ENCODE measurements at places on chromosomes 6 and 20. TPM values are rescaled to one million over a fixed set of nuclear protein-coding genes. Genes with fewer than 3 reads are reported as not detected.

- H3K4me1 ChIP-seq: peaks cover 30% of the 10 kb centered on the region
- no peak overlapping the region for H3K27ac ChIP-seq
- H3K36me3 ChIP-seq: peaks cover 8% of the 10 kb centered on the region
- no peaks in the 10 kb centered on the region for H3K27me3 ChIP-seq
- no peak overlapping the region for H3K4me3 ChIP-seq
Observed at GRCh38 chr6:38354037-38354381, 285.7 kb downstream of the BTBD9 start.

GRCh38 chr6:164870164-164870563 lies 439.2 kb downstream of the C6orf118 start:
- no peaks in the 10 kb centered on the region for H3K36me3 ChIP-seq
- no peak for ATAC-seq
- no peak overlapping the region for H3K27ac ChIP-seq
- H3K4me3 ChIP-seq: no peak overlapping the region
- H3K4me1 ChIP-seq: no peaks in the 10 kb centered on the region

- no peaks in the 10 kb centered on the region for H3K4me1 ChIP-seq
- no peak overlapping the region for H3K27ac ChIP-seq
- H3K36me3 ChIP-seq: no peaks in the 10 kb centered on the region
- no peak for ATAC-seq
Observed at GRCh38 chr20:988272-988671, 13.8 kb downstream of the RSPO4 start.

- no peak overlapping the region for H3K27ac ChIP-seq
- ATAC-seq: peak; percentile 43
- no peaks in the 10 kb centered on the region for H3K27me3 ChIP-seq
- H3K4me3 ChIP-seq: no peak overlapping the region
- H3K36me3 ChIP-seq: peaks cover 26% of the 10 kb centered on the region
- peaks cover 14% of the 10 kb centered on the region for H3K4me1 ChIP-seq
Observed at GRCh38 chr6:169723991-169724493, 258 bp downstream of the PHF10 start.

GRCh38 chr6:69593706-69594105 lies 203.1 kb downstream of the LMBRD1 start:
- no peaks in the 10 kb centered on the region for H3K27me3 ChIP-seq
- H3K36me3 ChIP-seq: no peaks in the 10 kb centered on the region
- H3K27ac ChIP-seq: no peak overlapping the region

- no peak overlapping the region for H3K4me3 ChIP-seq
- H3K4me1 ChIP-seq: no peaks in the 10 kb centered on the region
- H3K27ac ChIP-seq: no peak overlapping the region
- ATAC-seq: peak; percentile 55
- no peaks in the 10 kb centered on the region for H3K36me3 ChIP-seq
- peaks cover 38% of the 10 kb centered on the region for H3K27me3 ChIP-seq
Observed at GRCh38 chr6:32700391-32701040, 34.1 kb upstream of the HLA-DQB1 start.

DNA sequence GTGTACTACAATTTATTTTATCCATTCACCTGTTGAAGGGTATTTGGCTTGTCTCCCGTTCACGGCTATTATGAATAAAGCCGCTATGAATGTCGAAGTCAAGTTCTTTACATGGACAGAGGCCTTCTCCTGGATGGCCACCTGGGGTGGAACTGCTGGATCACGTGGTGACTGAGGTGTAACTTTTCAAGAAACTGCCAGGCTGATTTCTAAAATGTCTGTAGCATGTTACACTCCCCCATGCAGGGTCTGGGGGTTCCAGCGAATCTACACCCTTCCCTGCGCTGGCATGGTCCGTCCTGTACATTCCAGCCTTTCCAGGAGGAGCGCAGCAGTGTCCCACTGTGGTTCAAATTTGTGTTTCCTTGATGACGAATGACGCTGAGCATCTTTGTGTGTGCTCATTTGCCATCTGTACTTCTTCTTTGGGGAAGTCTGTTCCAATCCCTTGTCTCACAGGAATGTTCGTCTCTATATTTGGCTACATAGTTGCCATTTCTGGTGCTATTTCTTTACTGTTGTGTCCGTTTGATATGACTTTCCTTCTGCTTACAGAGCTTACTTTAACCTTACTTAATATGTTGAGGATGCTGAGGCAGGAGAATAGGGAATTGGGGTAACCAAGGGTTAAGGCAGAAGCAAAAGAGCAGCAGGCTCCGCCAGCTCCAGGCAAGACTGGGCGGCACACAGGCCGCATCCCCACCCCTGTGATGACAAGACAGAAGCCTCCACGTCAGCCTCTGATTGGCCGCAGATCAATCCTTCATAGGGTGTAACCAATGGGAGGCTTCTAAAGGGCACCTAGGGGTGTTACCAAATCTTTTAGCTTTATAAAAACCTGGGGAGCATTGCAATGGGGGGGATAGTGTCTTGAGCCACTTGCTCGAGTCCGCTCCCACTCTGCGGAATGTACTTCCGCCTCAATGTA lies 106.6 kb downstream of the TAF4 start:
- H3K27ac ChIP-seq: no peak overlapping the region
- no peak overlapping the region for H3K4me3 ChIP-seq
- ATAC-seq: no peak
- H3K4me1 ChIP-seq: no peaks in the 10 kb centered on the region
- peaks cover 12% of the 10 kb centered on the region for H3K27me3 ChIP-seq

- peak overlapping the region; percentile 85 for H3K4me3 ChIP-seq
- H3K27ac ChIP-seq: no peak overlapping the region
- H3K36me3 ChIP-seq: no peaks in the 10 kb centered on the region
- peaks cover 34% of the 10 kb centered on the region for H3K27me3 ChIP-seq
Observed at GRCh38 chr6:134316733-134317431, 1.0 kb downstream of the SGK1 start.

DNA sequence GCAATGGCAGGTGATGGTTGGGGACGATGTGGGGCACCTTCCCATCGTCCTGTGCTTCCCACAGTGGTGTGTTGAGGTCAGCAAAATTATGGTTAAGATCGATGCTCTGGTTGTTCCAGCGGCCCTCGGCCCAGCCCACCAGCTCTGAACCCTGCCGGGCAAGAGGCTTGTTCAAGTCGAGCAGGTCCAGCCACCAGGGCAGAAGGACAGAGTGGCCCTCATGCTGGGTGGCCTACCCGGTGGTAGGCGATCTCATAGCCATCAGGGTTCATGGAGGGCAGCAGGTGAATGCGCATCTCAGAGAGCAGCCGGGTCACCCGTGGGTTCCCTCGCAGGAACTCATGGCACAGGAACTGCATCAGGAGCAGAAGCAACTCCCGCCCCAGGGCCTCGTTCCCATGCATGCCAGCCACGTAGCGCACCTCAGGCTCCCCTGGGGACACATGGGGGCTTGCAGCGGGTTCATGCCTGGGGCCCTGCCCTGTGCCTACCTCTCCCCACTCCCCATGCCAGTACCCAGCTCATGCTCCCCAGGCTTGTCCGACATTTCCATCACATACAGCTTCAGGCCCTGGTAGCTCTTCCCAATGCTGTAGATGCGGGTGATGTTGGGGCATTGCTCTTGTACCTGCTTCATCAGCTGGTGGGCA lies 4.3 kb downstream of the CPXM1 start:
- H3K4me3 ChIP-seq: no peak overlapping the region
- H3K27me3 ChIP-seq: peaks cover 44% of the 10 kb centered on the region
- H3K27ac ChIP-seq: no peak overlapping the region

- no peaks in the 10 kb centered on the region for H3K27me3 ChIP-seq
- no peak overlapping the region for H3K4me3 ChIP-seq
- no peak overlapping the region for H3K27ac ChIP-seq
Observed at GRCh38 chr6:112781241-112781640, 434.1 kb downstream of the RFPL4B start.

DNA sequence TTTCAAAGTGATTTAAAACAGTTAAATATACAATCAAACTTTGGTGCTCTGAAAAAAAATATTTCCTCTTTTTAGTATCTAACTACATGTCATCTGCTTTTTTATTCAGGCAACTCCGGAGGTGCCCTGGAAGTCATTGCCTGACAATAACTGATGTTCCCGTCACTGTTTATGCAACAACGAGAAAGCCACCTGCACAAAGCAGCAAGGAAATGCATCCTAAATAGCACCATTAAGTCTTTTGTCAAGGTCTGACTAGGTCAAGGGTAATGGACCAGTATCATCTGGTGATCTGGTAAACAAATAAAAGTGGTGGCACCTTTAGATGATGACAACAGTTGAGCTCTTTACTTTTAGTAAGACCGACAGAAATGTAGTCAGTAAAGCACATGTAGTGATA lies 13.2 kb downstream of the FAM229B start:
- H3K4me1 ChIP-seq: no peaks in the 10 kb centered on the region
- H3K27me3 ChIP-seq: peaks cover 3% of the 10 kb centered on the region
- no peak for ATAC-seq
- H3K27ac ChIP-seq: no peak overlapping the region
- H3K36me3 ChIP-seq: no peaks in the 10 kb centered on the region
- H3K4me3 ChIP-seq: no peak overlapping the region

- no peak for ATAC-seq
- no peaks in the 10 kb centered on the region for H3K4me1 ChIP-seq
- no peak overlapping the region for H3K27ac ChIP-seq
- H3K4me3 ChIP-seq: no peak overlapping the region
Observed at GRCh38 chr6:34565722-34566137, 9.6 kb upstream of the SPDEF start.

- H3K36me3 ChIP-seq: peaks cover 43% of the 10 kb centered on the region
- H3K4me1 ChIP-seq: peaks cover 9% of the 10 kb centered on the region
- ATAC-seq: no peak
Observed at GRCh38 chr6:105304825-105305224, 98.1 kb downstream of the PREP start.

- H3K27me3 ChIP-seq: peaks cover 48% of the 10 kb centered on the region
- H3K36me3 ChIP-seq: no peaks in the 10 kb centered on the region
- no peaks in the 10 kb centered on the region for H3K4me1 ChIP-seq
- no peak overlapping the region for H3K4me3 ChIP-seq
- no peak overlapping the region for H3K27ac ChIP-seq
Observed at GRCh38 chr20:49562311-49563014, 5.5 kb downstream of the PTGIS start.

- no peak overlapping the region for H3K27ac ChIP-seq
- no peaks in the 10 kb centered on the region for H3K36me3 ChIP-seq
- ATAC-seq: no peak
- H3K27me3 ChIP-seq: peaks cover 23% of the 10 kb centered on the region
- H3K4me1 ChIP-seq: no peaks in the 10 kb centered on the region
Observed at GRCh38 chr6:163906006-163906710, 491.6 kb downstream of the QKI start.

DNA sequence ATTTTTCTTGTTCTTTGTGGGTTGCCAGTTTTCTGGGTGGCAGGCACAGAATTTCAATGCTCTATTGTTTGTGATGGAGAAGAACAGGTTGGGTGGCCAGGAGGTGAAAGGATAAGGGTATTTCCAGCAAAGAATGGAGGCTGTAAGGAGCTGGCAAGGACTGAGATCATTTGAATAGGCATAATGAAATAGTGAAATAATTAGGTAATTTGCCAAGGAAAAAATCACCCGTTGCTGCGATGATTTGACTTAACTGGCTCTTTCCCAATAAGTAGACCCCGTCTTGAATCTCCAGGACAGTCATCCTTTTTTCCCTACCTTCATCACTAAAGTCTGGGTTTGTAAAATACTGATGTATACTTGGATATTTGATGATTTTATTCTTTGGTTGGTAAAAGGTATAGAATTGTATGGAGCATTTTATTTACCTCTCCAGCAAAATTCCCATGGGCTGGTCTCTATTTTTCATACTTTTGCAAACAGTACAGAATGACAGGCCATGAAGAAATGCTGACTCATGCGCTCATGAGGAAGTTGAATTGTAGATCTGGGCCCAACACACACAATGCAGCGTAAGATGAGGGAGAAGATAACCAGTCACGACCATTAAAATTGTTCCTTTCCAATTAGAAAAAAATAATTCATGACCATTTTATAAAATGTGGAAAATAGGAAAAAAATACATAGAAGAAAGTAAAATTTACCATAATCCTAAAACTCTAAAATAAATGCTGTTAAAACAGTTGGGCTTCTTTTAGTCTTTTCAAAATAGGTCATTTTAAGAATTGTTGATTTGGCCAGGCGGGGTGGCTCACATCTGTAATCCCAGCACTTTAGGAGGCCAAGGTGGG lies 2.4 kb upstream of the GCNT2 start:
- no peak overlapping the region for H3K4me3 ChIP-seq
- no peaks in the 10 kb centered on the region for H3K36me3 ChIP-seq
- no peak overlapping the region for H3K27ac ChIP-seq
- H3K4me1 ChIP-seq: no peaks in the 10 kb centered on the region

DNA sequence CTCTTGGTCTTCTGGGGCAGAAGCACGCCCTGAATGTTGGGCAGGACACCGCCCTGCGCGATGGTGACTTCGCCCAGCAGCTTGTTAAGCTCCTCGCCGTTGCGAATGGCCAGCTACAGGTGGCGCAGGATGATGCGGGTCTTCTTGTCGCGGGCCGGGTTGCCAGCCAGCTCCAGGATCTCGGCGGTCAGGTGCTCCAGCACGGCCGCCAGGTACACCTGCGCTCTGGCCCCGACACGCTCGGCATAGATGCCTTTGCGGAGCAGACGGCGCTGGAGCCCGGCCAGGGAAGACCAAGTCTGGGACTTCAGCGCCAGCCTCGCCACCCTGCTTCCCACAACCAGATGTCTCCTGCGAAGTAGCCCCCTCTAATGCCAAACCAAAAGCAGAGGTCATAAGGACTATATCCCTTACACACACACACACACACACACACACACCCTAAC lies 8.0 kb upstream of the SLC17A3 start:
- no peaks in the 10 kb centered on the region for H3K36me3 ChIP-seq
- ATAC-seq: peak; percentile 81
- H3K4me3 ChIP-seq: peak overlapping the region; percentile 72
- peaks cover 3% of the 10 kb centered on the region for H3K27me3 ChIP-seq

DNA sequence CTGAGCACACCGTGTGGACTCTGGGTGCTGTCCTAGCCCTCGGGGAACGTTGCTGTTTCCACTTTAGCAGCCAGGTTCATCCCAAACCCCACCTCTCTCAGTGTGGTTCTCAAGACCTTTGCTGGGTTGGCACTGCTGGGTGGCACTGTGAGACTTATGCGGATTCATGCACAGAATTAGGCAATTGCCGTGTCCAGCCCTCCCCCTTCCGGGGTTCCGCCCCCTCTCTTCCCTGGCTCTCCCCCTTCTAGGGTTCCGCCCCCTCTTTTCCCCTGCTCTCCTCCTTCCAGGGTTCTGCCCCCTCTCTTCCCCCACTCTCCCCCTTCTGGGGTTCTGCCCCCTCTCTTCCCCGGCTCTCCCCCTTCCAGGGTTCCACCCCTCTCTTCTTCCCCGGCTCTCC lies 39.8 kb upstream of the SLCO4A1 start:
- peaks cover 20% of the 10 kb centered on the region for H3K27me3 ChIP-seq
- peak; percentile 37 for ATAC-seq
- H3K36me3 ChIP-seq: no peaks in the 10 kb centered on the region

FABP7 gene
- total RNA-seq: not detected

NOL7 gene
- total RNA-seq: 50.4 TPM

PROKR2 gene
- total RNA-seq: not detected

TINAG gene
- total RNA-seq: not detected

C6orf15 gene
- total RNA-seq: not detected

MLN gene
- total RNA-seq: not detected
